Neural progenitor cell (in vitro differentiated cells): ENCODE measurements at places on chromosomes 12 and 14.

GRCh38 chr12:24527102-24527501 lies 421.8 kb downstream of the BCAT1 start:
- DNase-seq: no peak

DNA sequence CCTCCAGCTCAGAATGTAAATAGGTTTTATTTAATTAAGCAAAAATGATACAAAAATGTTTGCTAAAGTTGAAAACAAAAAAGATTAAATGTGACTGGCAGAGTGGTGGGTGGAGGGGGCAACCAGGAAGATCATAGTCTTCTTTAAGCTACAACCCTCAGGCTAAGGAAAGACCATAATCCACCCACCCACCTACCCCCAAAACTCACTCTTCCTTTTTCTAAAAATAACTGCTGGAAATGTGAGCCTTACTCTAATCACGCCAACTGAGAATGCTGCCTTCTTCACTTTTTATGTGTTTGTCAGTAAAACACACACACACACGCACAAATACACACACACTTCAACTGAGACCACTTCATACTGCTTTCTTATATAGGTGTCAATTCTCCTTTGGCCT lies 230.0 kb upstream of the EGLN3 start:
- DNase-seq: no peak

- peak; percentile 73 for DNase-seq
These were observed 9.1 kb downstream of the FIGNL2 start for GRCh38 chr12:51839310-51839947.

- no peak for DNase-seq
These were observed 965 bp downstream of the CD163 start for GRCh38 chr12:7502612-7503011.

GRCh38 chr14:28678887-28679286 lies 87.7 kb upstream of the FOXG1 start:
- DNase-seq: no peak

- DNase-seq: no peak
These were observed 164.4 kb downstream of the CAND1 start for GRCh38 chr12:67433385-67434175.

DNA sequence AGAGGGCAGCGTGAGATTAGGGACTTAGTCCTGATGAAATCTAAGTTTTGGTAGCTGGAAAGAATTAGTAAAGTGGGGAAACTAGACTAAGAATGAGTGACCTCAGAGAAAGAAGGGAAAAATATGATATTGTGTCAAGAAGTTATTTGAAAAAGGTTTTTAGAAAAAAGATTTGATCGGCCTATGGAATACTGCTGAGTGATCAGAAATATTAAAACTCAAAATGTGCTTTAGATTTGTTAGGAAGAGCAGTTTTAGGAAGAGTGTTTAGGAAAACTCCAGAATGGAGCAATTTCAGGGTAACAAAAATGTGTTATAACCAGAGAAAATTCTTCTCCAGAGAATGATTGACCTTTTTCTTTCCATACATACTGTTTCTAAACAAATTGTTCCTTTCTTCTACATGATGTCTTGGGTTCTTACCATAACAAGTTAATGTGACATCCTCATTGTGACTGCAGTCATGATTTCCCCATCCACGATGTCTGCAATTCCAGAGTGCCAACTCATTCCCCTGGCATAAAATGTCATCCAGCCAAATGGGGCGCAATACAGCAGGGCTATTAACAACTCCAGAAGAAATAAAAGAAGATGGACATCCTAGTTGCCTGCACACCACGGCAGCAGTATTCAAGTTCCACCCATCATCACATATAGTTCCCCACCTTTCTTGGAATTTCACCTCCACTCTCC lies 11.8 kb downstream of the CD163L1 start:
- no peak for DNase-seq

GRCh38 chr12:56932867-56933266 lies 1.3 kb downstream of the SDR9C7 start:
- no peak for DNase-seq

- no peak for DNase-seq
These were observed 27.1 kb upstream of the GPR68 start for GRCh38 chr14:91271639-91272038.

GRCh38 chr12:32120419-32120818 lies 13.8 kb downstream of the BICD1 start:
- DNase-seq: no peak

DNA sequence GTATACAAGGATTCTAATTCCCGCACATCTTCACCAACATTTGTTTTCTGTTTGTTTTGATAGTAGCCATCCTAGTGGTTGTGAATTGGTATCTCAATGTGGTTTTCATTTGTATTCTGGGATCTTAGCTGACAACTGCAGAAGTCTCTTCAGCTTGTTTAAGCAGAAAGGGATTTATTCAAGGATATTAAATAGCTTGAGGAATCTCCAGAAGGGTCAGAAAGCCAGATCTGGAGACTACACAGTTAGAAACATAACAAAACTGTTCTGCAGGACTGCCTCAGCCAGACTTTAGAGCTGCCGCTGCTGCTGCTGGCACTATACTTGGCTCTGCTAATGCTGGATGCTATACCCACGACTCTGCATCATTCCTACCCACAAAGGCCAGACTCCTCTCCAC lies 13.4 kb upstream of the CDKL1 start:
- no peak for DNase-seq

GRCh38 chr12:3881281-3881950 lies 8.2 kb upstream of the PARP11 start:
- peak; percentile 74 for DNase-seq

- no peak for DNase-seq
These were observed 23.5 kb downstream of the YEATS4 start for GRCh38 chr12:69383074-69383473.

DNA sequence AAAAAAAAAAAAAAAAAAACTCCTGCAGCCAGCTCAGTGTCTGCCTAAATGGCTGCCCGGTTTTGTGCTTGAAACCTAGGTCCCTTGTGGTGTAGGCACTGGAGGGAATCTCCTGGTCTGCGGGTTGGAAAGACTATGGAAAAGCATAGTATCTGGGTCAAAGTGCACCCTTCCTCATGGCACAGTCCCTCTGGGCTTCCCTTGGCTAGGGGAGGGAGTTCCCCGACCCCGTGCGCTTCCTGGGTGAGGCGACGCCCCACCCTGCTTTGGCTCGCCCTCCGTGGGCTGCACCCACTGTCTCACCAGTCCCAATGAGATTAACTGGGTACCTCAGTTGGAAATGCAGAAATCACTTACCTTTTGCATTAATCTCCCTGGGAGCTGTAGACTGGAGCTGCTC lies 14.3 kb downstream of the PTCSC3 start:
- DNase-seq: no peak
